Activated CD4-positive, alpha-beta memory T cell treated with anti-CD3 and anti-CD28 coated beads for 36 hours (primary cell): ENCODE measurements at places on chromosomes 16 and 17.
A peak's percentile ranks its signal among the peaks of the same experiment; 100 is the strongest.

GRCh38 chr17:28755486-28755885 is 11.7 kb downstream of the TRAF4 start:
- no peak for DNase-seq

DNA sequence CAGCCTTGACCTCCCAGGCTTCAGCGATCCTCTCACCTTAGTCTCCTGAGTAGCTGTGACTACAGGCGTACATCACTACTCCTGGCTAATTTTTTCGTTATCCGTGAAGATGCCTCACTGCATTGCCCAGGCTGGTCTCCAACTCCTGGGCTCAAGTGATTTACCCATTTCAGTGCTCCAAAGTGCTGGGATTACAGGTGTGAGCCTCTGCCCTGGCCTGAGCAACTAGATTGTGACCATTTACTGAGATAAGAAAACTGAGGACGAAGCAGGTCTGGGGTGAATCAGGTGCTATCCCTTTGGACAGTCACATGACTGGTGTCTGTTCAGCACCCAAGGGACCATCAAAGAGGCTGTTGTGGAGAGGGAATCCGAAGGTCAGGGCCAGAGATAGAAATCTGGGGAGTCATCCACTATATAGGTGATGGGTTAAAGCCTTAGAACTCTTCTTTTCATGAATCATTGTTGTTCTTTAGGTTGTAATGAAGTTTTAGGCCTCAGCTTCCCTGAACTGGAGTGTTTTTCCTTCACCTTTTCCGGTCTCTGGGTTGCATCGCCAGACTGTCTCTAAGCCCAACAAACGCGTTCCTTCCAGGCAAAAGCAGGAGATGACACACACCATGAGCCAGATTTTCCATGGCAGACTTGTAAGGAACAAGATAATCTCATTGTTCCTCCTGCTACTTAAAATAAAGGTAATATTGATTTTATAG is 62.5 kb downstream of the FTO start:
- no peak for DNase-seq

- DNase-seq: no peak
Observed at GRCh38 chr17:55175788-55176427, 88.9 kb upstream of the HLF start.

GRCh38 chr16:24217461-24217860 is 38.7 kb upstream of the CACNG3 start:
- DNase-seq: no peak

DNA sequence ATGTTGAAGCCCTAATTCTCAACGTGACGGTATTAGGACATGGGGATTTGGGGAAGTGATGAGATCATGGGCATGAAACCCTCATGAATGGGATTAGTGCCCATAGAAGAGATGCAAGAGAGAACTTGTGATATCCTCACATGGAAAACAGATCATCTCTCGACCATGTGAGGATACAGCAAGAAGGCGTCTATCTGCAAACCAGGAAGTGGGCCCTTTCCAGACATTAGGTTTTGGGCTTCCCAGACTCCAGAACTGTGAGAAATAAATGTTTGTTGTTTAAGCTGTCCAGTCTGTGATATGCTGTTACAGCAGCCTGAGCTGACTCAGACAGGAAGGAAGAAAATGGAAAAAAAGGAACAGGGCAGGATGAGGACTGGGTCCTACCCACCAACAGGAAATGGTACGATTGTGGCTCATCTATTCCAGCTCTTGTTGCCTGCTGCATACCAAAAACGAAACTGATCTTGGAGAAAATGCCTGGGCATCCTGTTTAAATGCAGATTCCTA is 21.9 kb upstream of the SSTR2 start:
- peak; percentile 53 for DNase-seq

DNA sequence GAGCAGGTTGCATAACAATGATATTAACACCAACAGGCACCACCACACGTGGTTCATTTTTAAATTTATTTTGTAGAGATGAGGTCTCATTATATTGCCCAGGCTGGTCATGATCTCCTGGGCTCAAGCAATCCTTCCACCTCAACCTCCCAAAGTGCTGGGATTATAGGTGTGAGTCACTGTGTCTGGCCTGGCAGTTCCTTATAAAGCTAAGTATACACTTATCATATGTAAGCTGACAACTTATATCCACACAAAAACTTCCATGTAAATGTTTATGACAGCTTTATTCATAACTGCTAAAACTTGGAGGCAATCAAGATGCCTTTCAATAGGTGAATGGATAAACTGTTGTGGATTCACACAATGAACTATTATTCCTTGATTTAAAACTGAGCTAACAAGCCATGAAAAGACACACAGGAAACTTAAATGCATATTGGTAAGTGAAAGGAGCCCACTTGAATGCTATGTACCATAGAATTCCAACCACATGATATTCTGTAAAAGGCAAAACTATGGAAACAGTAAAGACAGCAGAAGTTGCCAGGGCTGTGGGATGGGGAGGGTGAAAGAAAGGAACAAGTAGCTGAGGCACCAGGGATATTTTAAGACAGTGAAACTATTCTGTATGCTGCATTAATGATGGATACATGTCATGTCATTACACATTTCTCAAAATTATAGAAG is 156.5 kb upstream of the KCNJ18 start:
- no peak for DNase-seq

DNA sequence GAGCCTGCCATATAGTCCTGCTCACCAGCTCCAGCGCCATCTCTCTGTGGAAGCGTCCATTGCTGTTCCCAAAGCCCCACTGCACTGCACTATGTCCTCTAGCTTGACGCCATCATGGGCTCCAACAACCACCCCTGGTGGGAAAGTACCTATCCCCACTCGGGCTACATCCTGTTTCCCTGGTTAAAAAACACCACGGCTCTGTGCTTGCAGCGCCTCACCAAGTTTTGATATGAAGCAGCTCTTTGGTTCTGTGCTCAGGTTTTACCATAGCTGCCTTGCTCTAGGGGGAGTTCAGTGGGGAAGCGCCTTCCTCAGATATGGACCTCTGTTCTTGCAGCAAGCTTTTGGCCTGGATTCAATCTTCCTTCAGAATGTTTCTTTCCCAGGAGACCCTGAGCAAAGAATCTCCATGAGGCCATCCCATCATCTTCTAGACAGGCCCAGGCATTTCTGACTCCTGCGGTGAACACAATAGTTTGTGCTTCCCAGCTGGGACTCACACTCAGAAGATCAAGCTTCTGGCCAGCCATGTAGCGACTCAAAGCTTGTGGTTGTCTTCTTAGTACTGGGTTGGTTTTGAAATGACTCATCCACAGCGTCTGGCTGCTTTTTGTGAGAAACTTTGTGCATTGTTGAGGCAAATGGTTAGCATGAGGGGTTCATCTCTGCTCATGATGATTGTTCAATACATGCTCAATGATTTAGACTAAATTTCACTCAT is 39.5 kb downstream of the DYNLRB2 start:
- peak; percentile 89 for DNase-seq

DNA sequence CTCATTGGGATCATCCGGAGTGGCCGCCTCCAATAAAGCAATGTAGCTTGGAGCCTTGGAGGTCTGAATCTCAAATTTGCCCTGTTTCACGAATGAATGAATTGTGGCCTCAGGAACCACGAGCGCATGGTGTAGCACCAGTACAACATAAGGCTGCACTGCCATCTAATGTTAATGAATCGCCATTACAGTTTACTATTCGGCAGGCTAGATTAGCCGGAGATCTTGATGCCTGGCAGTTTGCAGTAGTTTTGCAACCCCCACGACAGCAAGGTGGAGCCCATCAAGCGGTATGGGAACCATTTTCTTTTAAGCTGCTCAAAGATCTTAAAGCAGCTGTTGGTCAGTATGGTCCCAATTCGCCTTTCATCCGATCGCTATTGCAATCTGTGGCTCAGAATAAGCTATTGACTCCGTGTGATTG is 18.8 kb downstream of the ALOX15B start:
- peak; percentile 46 for DNase-seq

GRCh38 chr16:85731179-85731578 is 19.7 kb downstream of the C16orf74 start:
- DNase-seq: no peak

GRCh38 chr17:77076124-77076830 is 64.5 kb upstream of the SEC14L1 start:
- no peak for DNase-seq

- DNase-seq: no peak
Observed at GRCh38 chr17:48769009-48769675, 40.6 kb upstream of the HOXB13 start.

DNA sequence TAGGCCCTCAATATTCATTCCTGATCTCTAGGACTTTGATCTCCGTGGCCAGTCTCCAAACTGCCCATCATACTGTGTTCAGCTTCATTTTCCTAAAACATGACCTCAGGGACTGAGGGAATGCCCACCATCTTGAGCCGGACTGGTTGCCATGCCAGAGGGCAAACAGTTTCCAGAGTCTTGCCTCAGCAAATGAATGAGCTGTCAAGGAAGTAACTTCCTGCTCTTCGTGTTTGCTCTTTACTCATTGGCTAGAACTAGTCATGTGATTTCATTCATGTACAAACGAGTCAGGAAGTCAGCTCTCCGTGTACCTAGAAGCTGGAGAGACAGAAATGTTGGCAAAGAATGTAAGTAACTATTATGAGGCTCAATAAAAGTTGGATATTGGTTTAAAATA is 50.2 kb downstream of the ANKFN1 start:
- DNase-seq: no peak

DNA sequence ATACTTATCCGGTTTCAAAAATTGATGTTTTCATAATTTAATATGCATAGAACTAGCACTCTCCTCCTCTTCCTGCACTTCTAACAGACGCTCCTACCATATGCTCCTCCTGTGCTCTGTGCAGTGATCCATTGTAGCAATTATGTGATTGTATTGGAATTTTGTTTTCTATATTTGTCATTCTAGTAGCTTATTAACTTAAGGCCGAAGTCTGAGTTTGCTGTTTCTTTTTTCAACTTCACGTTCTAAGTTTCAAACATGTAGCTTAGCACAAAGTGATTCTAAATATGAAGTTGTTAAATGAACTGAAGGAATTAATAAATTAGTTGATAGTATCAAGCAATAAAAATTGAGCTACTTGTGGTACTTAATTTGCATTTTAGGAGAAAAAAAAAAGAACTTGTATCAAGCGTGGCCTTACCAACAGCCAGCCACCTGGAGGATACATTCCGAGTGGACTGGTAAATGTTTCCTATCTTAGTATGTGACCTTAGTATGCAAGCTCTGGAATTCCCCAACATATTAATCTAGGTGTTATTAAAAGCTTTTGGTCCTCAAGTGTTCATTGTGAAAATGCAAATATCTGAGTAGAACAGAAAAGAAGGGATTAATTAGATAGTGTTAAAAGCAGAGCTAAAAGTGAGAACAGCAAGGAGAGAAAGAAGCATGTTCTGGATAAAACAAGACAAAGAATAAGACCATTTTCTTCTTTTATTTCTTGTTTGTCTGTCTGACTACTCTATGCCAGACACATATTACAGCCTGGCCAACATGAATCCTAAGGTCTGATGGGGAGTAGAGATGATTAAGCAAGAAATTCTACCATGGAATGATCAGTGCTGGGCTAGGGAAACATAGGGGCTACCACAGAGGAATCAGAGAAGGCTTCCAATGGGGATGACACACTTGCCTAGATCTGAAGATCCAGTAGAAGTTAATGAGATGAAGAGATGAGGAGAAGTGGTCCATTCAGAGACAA is 290.4 kb upstream of the MON1B start:
- no peak for DNase-seq

- no peak for DNase-seq
Observed at GRCh38 chr16:88289968-88290401, 92.8 kb upstream of the ZNF469 start.

- no peak for DNase-seq
Observed at GRCh38 chr16:74585846-74586443, 21.0 kb downstream of the GLG1 start.

- no peak for DNase-seq
Observed at GRCh38 chr17:12047681-12048376, 27.2 kb downstream of the MAP2K4 start.

- DNase-seq: no peak
Observed at GRCh38 chr17:28763137-28763799, 19.5 kb downstream of the TRAF4 start.
